Activated T-cell treated with anti-CD3 and anti-CD28 coated beads, Interleukin-2, amount 50 U/mL, for 24 hours (primary cell): ENCODE measurements at places on chromosomes 1 and 21.

- no peak for DNase-seq
These were observed 735 bp upstream of the BRINP3 start for GRCh38 chr1:190478149-190479049.

DNA sequence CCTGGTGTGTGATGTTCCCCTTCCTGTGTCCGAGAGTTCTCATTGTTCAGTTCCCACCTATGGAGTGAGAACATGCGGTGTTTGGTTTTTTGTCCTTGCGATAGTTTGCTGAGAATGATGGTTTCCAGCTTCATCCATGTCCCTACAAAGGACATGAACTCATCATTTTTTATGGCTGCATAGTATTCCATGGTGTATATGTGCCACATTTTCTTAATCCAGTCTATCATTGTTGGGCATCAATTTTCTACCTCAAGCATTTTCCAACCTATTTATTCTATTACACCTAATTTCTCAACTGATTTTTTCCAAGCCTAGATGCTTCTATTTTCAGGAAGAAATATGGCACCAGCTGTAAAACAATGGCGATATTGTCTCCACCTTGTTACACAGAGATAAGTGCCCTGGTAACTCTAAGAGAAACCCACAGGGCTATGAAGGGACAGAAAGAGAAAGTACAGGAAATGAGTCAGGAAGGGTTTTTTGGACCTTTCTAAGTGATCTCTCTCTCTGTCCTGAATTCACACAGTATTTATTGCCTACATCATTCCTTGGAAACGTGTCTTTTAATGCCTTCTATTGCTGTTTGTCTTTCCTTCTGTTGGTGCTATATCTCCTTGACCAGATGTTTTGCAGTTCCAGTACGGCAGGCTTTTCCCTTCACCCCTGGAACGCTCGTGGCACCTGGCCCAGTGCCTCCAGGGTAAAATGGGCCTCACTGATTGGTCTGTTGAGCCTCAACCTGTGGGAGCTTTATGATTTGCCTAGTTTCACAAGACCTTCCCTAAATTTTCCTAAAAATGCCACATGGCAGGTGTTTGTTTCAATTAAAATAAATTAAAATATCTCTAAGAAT, 14.6 kb upstream of the JAK1 start:
- DNase-seq, result no peak

GRCh38 chr1:109901524-109902145, 9.0 kb upstream of the CSF1 start:
- DNase-seq, result no peak

DNA sequence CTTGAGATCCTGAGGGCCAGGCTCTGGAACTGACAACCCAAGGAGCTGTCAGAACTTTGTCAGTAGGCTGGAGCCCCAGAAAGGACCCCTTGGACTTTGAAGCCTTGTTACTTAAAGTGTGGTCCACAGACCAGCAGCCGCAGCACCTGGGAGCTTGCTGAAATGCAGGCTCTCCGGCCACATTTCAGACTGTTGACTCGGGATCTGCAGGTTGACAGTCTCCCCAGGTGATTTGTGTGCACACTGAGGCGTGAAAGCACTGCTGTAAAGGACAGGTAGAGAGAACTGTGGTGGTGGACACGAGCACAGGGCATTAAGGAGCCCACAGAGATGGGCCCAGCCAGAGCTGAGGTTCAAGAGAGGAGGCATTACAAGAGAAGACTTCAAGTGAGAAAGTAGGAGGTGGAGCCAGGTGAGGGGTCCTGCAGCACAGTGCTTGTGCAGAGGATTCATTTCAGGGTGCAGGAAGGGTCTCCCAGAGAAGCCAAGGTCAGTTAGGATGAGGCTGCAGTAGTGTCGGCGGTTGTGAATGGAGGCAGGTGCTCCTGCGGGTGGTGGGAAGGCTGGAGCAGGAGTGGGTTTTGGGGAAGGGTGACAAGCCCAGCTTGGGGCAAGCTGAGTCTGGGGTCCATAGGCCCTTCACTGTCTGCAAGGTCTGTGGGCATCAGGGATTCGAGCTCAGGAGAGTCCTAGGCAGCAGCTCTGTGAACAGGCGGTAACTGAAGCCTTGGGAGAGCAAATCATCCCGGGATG, 4.6 kb downstream of the HYI start:
- DNase-seq, result peak; percentile 22

- DNase-seq, result peak; percentile 12
These were observed 63.4 kb downstream of the TRIM11 start for GRCh38 chr1:228343191-228343661.

DNA sequence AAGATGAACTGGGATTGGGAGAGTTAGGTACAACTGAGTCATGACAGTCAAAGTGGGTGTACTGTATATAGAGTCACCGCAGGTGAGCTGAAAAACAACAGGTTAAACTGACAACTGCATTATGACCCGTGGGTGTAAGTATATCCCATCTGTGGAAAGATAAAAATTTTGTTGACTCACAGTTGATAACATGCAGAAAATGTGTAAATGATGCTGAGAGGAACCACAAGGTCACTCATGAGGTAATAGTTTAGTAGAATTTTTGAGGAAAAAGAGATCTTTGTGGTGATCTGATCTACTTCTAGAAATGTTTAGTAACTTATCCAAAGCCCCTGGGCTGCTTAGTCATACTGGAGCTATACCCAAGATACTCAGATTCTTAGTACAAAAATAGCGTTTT, 838 bp downstream of the OR2C3 start:
- DNase-seq, result no peak

DNA sequence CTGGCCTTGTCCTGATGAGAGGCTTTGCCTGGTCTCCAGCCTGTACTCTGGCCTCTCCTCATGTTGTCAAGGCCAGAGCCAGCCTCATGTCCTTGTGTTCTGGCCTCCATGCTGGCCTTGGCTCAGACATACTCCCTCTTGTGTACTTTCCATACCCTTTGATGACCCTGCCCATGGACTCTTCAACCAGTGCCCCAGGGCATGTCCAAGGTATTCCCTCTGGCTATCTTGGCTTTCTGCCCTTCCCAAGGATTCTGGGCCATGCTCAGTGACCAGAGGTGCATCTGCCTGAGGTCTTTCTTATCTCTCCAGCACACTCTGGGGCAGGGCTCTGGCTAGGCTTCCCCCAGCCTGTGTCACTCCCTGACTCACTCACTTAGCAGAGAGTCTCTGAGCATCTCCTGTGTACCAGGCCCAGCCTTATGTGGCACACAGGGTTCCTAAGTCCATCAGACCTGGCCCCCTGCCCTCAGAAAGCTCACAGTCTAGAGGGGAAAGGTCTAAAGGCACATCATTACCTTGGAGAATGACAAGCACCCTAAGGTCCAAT, 141.4 kb upstream of the GRIK3 start:
- DNase-seq, result no peak

DNA sequence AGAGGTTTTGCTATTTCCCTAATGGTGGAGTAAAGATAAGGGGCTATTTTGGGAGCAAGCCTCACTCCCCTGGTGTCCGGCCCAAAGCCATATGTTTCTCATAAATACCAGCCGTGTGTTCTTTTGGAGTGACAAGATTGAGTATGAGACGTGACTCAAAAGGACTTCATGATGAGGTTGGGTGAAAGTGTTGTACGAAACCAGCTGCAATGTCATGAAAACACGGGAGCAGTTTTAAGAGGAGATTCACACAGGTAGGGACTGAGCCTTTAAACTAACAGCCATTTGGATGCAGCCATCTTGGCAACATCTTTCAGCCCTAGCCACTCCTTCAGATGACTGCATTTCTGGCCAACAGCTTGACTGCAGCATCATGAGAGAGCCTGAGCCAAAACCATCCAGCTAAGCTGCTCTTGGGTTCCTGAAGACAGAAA, 532.3 kb upstream of the USP24 start:
- DNase-seq, result no peak

DNA sequence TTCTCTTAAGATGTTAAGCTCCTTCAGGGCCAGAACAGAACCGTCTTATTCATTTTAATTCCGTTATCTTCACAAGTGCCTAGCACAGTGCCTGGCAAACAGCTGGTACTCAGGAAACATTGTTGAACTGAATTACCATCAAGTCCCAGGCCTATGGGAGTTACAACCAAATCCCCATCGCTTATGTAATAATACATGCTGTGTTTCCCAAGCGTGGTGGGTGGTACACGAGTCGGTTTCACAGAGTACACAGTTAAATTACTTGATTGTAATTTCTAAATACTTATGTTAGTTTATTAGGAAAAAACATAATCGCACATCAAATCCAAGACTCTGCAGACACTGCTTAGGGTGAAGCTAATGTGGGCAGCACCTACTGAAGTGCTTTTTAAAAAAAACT, 1.0 kb downstream of the ANGEL2 start:
- DNase-seq, result no peak

GRCh38 chr1:76210160-76210559, 135.6 kb downstream of the ST6GALNAC3 start:
- DNase-seq, result no peak

DNA sequence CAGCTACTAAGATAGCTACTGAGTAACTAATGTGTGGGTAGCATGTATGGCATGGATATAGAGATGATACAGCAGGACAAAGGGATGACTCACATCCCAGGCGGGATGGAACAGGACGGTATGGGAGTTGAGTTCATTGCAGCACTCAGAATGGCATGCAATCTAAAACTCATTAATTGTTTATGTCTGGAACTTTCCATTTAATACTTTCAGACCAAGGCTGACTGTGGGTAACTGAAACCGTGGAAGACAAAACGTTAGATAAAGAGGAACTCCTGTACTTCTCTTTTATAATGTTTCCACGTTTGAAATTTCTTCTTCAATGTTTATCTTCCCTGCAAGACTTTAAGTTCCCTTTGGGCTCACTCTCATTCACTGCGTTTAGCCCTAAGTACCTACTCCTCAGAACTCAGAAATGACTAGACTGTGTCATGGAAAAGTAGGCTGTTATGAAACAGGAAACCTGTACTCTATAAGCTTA, 151.9 kb downstream of the MAGI3 start:
- no peak for DNase-seq

- DNase-seq, result no peak
These were observed 9.9 kb upstream of the C1QA start for GRCh38 chr1:22626237-22627157.

DNA sequence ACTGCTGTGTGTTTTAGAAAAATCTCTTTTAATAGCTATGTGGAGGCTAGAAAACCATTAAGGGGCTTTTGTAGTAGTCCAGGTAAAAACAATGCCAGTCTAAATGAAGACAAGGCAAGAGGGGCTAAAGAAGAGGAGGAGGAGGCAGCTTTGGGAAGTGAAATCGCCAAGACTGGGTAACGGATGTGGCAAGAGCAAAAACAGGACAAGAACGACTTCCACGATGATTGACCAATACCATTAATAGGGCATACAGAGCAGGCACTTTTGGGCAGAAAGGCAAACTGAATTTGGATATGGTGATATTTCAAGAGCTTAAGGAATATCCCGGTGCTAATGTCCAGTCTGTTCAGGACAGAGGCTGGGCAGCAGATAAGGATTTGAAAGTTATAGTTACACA, 22.0 kb downstream of the COA6 start:
- DNase-seq, result no peak

GRCh38 chr1:199843861-199844260, 183.6 kb upstream of the NR5A2 start:
- DNase-seq, result no peak

- peak; percentile 94 for DNase-seq
These were observed at the start of gene GNB1 for GRCh38 chr1:1890506-1891348. TSS of gene GNB1 (minus strand) at chr1:1891087. CDS start at chr1:1825453, 65,634 bp downstream.
